Left colon (tissue), 2 donors: ENCODE measurements at places on chromosomes 11 and 22. TPM values are rescaled to one million over a fixed set of nuclear protein-coding genes. Genes with fewer than 3 reads are reported as not detected.

The TMPRSS13 gene
- 0.87 TPM for total RNA-seq

The TBX10 gene
- total RNA-seq: 27.1 TPM

The TBX1 gene
- 1.9 TPM for total RNA-seq

The APLNR gene
- total RNA-seq: 3.5 TPM

The DBX1 gene
- total RNA-seq: not detected

The SLC6A5 gene
- not detected for total RNA-seq

The OR52N4 gene
- total RNA-seq: not detected

The FDX1 gene
- total RNA-seq: 24.0 TPM

The CLMP gene
- total RNA-seq: 6.7 TPM

The CLCF1 gene
- 2.4 TPM for total RNA-seq

The POTEH gene
- not detected for total RNA-seq

The AHNAK gene
- total RNA-seq: 631 TPM

The ALDH3B2 gene
- not detected for total RNA-seq

The WEE1 gene
- total RNA-seq: 16.1 TPM

The TRIM22 gene
- total RNA-seq: 25.2 TPM

The PIH1D2 gene
- 0.92 TPM for total RNA-seq

The CD248 gene
- 13.7 TPM for total RNA-seq

The SLC15A3 gene
- 8.6 TPM for total RNA-seq

The KDM4D gene
- total RNA-seq: 0.55 TPM

The RBX1 gene
- 34.8 TPM for total RNA-seq
